IPS DF 6.9 (cell line): ENCODE measurements at places on chromosomes 12 and 14.

DNA sequence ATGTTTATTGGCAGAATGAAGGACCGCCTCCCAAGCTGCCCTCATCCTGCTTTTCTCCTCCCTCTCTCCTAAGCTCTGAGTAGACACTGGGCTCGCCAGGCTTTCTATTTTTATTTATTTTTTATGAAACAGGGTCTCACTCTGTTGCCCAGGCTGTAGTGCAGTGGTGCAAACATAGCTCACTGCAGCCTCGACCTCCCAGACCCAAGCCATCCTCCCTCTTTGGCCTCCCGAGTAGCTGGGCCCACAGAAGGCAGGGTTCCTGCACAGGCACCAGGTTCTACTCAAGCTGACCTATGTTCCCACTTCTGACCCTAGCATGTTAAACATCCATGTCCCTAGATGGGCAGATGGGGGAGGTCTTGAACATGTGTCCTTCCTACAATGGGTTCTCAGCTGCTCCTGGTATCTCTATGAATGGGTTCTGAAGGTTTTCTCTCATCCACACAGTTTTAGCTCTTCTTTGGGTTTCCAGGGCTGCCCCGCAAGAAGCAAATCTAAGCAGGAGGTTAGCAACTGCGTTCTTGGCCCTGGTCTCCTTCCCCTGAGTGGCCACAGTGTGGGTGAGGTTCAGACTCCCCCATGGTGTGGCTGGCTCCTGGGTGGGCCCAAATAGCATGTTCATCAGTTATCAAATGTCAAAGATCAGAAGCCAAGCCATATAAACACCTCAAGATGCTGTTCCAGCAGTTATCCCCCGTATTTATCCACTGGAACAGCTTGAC, 167.3 kb downstream of the ZFP36L1 start:
- no peak for DNase-seq

- no peak for DNase-seq
Measured at GRCh38 chr12:26599096-26599695, 233.8 kb downstream of the ITPR2 start.

- DNase-seq, result no peak
Measured at GRCh38 chr12:48824112-48824511, 5.8 kb downstream of the CACNB3 start.

DNA sequence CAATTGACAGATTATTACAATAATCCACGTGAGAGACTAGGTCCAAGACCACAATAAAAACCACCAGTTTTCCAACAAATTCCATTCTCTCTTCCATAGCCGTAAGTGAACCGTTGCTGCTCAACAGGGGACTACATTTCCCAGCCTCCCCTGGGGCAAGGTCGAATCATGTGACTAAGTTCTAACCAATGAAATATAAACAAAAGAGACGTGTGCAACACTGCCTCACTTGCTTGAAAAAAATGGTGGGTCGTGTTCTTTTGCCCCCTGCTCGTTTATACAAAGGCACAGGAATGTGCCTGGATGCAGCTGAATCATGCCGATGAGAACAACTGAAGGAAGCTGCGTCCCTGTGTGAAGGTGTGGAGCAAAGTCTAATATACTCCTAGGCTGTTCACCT, 51.1 kb downstream of the HSPB8 start:
- peak; percentile 61 for DNase-seq

GRCh38 chr12:106064721-106065021, 74.1 kb downstream of the NUAK1 start:
- DNase-seq, result no peak

GRCh38 chr14:105534586-105534985, 8.2 kb downstream of the TMEM121 start:
- DNase-seq, result no peak

DNA sequence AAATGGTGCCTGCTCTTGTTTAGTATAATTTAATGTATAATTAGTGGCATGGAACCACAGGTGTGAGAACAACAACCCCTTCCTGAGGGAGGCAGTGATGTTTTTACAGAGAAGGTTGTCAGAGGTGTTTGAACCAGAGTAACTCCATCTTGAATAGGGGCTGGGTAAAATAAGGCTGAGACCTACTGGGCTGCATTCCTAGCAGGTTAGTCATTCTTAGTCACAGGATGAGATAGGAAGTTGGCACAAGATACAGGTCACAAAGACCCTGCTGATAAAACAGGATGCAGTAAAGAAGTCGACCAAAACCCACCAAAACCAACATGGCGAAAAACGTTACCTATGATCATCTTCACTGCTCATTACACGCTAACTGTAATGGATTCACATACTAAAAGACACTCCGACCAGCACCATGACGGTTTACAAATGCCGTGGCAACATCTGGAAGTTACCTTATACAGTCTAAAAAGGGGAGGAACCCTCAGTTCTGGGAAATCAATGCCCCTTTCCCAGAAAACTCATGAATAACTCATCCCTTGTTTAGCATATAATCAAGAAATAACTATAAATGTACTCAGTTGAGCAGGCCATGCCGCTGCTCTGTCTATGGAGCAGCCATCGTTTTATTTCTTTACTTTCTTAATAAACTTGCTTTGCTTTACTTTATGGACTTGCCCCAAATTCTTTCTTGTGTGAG, 47.8 kb upstream of the LTA4H start:
- DNase-seq, result no peak

GRCh38 chr12:67647181-67647798, 1.3 kb upstream of the DYRK2 start:
- DNase-seq, result no peak

DNA sequence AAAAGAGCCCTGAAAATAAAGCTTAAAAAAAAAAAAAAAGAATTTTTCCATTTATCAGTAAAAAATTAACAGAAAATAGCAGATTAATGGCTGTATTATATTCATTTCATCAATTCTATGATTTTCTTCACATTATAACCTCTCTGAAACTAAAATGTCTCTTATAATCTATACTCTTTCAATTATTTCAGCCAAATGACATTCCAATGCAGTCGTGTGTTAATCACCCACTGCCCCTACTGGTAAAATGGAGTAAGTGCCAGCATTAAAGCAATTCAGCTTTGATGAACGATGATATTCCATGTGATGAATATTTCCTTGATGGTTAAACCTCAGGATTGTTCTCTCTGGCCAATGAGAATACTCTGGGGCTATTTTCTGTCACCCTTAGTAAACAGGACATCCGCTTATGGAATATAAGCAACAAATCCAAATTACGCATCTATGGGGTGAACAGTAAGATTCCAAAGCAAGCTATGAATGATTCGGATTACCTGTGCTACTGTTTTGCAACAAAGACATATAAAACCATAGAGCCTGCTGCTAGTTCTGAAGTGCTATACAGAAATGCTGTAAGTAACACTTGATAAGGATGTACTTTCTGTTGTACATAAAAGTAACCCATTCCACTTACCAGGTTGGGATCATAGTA, 20.3 kb upstream of the SYCP3 start:
- no peak for DNase-seq

- no peak for DNase-seq
Measured at GRCh38 chr14:95359994-95360826, 40.5 kb upstream of the CLMN start.

- DNase-seq, result no peak
Measured at GRCh38 chr12:120668868-120669840, 17.8 kb upstream of the MLEC start.

GRCh38 chr12:131443019-131444000, 267.6 kb upstream of the SFSWAP start:
- DNase-seq, result no peak

GRCh38 chr14:64855721-64856528, 23.8 kb downstream of the SPTB start:
- no peak for DNase-seq

- no peak for DNase-seq
Measured at GRCh38 chr12:53099071-53099882, 1.8 kb downstream of the IGFBP6 start.

GRCh38 chr14:52769887-52770286, 21.5 kb downstream of the GNPNAT1 start:
- no peak for DNase-seq

- no peak for DNase-seq
Measured at GRCh38 chr12:105224399-105224798, 11.6 kb downstream of the APPL2 start.

DNA sequence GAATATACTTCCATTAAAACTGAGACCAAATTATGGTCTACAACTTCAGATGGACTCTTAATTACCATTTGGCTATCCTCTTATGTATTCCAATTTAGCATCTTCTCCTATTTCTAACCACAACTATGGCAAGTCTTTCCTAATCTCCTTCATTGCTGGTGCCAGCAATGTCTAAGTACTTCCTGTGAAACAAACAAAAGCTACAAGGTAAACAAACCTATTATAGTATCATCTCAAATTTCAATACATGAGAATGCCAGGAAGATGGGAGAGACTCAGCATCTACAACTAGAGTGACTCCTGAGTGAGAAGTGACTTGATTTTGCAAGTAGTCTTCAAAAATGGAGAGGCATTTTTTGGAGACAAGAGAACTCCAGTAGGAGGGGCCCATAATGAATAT, 202.9 kb upstream of the ATXN7L3B start:
- no peak for DNase-seq

- DNase-seq, result no peak
Measured at GRCh38 chr12:101747697-101748096, 8.4 kb upstream of the SYCP3 start.

DNA sequence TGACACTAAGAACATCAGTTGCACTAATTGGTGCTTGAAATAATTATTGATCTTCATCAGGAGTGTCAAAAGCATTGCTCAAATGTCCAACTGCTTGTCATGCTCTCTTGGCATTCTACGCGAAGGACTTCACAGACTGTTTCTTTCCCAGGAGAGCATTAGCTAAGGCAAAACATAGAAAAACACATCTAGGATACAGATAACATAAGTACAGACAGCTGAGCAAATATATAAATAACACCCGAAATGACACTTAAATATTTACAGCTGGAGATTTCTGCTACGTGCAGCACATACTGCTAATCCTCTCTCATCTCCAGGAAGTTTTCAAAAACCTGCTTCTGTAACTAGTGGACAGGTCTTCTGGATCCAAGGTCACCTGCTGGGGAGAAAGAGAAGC, 120.0 kb upstream of the PRMT8 start:
- DNase-seq, result no peak

GRCh38 chr14:99546234-99546879, 57.6 kb downstream of the CCDC85C start:
- no peak for DNase-seq

DNA sequence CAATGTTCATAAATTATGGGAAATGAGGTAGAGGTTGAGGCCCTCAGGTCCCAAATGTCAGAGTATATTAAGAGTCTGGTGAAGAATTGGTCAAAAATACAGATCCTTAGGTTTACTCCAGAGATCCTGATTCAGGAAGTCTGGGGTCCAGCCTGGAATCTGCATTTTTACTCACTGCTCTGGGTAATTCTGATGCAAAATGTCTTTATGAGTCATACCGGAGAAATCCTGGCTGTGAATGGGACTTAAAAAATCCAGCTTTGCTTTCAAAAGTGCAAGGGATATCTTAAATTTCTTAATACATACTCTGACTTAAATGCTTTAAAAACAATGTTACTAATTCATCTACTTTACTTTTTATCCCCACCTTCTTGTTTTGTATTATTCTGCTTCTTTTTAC, 74.5 kb downstream of the FERMT2 start:
- no peak for DNase-seq

GRCh38 chr14:102840771-102841528, 63.7 kb downstream of the TRAF3 start:
- no peak for DNase-seq

GRCh38 chr14:91749868-91750267, 18.0 kb upstream of the CATSPERB start:
- DNase-seq, result no peak

- DNase-seq, result peak; percentile 58
Measured at GRCh38 chr14:54691525-54692283, 124.8 kb downstream of the SAMD4A start.

DNA sequence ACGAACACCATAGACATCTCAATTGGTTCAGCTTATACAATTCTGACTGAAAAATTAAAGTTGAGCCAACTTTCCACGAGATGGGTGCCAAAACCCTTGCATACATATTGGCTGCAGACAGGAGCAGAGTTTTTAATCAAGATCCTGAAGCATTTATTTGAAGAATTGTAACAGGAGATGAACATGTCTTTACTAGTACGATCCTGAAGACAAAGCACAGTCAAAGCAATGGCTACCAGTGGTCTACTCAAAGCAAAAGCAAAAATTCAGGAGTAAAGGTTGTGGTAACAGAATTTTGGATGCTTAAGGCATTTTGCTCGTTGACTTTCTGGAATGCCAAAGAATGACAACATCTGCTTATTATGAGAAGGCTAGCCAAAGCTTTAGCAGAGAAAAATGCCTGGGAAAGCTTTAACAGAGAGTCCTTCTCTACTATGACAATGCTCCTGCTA, 20.7 kb downstream of the ZDHHC17 start:
- DNase-seq, result no peak

GRCh38 chr14:100975671-100976070, 72.1 kb upstream of the RTL1 start:
- no peak for DNase-seq

- no peak for DNase-seq
Measured at GRCh38 chr12:56377310-56377988, 14.8 kb upstream of the APOF start.

- peak; percentile 54 for DNase-seq
Measured at GRCh38 chr12:108884116-108885012, 4.5 kb downstream of the DAO start.

- no peak for DNase-seq
Measured at GRCh38 chr12:91871751-91872150, 273.9 kb downstream of the BTG1 start.

DNA sequence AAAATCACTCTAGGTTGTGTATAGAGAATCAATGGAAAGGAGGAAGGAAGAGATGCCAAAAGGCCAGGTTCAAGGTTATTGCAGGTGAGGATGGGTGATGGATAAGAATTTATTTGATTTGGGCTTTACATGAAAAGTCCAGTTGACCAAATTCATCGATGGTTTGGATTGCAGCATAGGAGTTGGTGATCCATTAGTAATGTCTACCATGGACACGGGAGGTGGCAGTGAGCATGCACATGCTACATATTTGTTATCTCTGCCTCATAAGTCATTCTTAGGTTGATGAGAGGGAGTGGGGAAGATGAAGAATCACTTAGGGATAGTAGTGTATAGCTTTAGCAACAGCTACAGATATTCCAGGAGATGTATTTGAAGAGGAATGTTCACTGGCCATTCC, 211.4 kb downstream of the PHETA1 start:
- no peak for DNase-seq

DNA sequence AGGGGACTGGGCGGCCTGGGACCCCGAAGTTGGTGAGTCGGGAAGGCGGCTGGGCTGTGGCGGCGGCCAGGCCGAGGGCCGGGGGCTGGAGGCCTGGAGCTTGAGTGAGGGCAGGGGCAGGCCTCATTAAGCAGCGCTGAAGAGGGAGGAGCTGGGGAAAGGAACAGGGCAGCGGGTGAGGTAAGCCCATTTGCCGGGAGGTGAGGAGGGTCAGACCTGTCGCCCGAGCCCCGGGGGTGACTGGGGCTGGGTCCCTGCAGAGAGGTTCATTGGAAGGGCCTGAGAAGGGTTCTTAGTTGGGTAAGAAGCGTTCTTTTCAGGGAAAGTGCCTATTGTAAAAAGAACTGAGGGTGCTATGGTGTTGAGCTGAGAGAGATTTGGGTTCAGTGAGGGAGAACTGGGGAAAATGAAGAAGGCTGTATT, 441 bp downstream of the RAB5B start:
- DNase-seq, result no peak

GRCh38 chr14:100674428-100674827, 52.3 kb upstream of the DLK1 start:
- DNase-seq, result no peak
